ENCODE measurements at places on chromosomes 6 and 20.
A peak's percentile ranks its signal among the peaks of the same experiment; 100 is the strongest.

- no peak for DNase-seq
Measured at GRCh38 chr20:32580970-32581838, 3.9 kb downstream of the NOL4L start.

- peak; percentile 65 for DNase-seq
Measured at GRCh38 chr6:155154158-155154830, 109.5 kb upstream of the CLDN20 start.

- DNase-seq: no peak
Measured at GRCh38 chr6:78693835-78694234, 173.5 kb upstream of the IRAK1BP1 start.

- DNase-seq: no peak
Measured at GRCh38 chr6:106411643-106412200, 51.2 kb downstream of the CRYBG1 start.
